ENCODE measurements at places on chromosomes 3 and 15.

DNA sequence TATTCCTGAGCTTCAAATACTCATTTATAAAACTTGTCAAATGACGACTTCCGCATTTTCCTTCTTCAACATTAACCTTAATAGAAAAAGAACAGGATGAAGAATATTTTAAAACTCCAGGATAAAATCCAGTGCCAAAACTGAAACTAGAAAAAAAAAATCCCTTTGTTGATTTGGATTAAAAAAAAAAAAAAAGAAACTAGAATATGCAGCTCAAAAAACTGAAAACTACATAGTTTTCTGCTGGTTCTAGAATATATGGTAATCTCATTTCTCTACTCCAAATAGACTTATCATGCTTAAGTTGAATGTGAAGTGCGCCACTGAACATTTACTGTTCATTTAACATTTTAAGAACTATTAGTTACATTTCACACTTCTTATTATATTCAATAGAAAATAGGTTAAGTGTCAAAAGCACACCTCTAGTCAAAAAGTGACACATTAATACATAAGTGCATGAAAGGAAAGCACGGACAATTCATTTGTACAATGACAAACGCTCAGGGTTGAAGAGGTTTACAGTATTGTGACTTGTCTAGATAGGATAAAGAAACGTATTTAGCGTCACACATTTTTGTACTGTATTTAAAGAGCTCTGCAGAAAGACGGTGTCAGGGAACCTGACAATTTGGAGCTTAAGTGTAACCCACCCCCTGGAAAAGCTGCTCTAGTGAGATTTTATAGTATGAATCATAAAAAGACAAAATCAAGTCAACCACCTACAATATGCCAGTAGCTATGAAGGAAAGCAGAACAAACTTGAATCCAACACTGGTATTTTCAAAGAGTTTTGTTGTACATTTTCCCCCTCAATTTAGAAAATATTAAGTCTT, 5.8 kb downstream of the TRA2B start:
- DNase-seq = no peak

DNA sequence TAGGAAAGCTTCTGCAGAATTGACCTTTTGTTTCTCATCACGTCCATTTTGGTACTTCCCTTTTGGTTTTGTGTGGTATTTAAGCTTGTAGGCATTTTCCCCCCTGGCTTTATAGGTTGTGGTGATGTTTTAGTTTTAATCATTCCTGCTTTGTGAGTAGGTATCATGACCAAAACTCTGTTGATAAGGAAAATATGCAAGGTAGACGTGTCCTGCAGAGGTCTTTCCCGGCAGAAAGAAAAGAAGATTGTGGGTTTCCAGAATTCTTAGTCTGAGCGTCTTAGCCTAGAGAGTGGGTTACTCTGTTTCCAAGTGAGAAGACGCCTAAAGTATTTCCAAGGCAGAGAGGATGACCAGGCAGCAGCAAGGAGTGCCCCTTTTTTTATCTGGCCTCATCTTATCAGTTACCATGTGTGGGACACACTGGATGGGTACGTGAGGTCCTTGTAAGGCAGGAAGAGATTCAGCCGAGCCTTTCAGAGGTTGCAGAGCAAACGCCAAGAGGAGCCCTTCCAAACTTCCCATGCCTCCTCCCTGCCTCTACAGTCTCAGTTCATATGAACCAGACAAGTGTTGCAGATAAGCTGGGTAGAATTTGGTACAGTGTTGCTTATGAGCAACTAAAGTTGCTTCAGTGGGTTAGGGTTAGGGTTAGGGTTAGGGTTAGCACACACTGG, 58.8 kb downstream of the ARNT2 start:
- no peak for DNase-seq

DNA sequence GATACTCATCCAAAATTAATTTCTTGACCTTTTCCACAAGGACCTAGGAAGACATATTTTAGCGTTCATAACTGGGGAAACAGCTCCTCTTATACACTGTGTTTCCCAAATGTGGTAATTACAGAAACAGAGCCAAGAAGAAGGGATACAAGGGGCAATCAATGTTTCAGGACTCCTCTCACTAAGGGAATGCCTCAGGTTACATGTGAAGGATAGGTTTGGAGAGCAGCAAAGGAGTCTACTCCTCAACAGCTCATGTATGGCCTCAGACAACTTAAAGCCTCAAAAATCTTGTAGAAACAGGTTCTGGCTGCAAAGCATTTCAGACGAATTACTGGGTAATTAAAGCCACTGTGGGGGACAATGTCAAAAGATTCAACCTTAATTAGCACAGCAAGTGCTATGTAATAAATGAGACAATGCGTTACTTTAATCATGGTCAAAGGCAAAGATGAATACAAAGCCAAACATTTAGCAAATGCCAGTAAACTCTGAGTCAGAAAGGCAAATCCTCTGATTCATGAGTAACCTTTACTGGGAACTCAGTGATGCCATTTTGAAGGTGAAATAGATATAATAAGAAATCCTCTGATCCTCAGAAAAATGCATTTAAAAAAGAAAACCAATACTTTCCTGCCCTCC, 1111.2 kb downstream of the TUSC7 start:
- no peak for DNase-seq

GRCh38 chr3:29850641-29851040, 569.8 kb downstream of the RBMS3 start:
- DNase-seq = no peak

DNA sequence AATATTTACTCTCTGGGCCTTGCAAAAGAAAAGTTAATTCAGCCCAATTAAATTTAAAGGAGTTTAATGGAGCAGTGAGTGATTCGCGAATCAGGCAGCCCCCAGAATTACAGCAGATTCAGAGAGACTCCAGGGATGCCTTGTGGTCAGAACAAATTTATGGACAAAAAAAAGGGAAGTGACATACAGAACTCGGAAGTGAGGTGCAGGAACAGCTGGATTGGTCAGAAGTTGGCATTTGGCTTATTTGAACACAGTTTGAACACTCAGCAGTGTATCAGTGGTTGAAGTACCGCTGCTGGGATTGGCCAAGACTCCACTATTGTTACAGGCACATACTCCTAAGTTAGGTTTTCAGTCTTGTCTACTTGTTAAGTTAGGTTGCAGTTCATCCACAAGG, 145.0 kb upstream of the GAP43 start:
- DNase-seq = no peak

DNA sequence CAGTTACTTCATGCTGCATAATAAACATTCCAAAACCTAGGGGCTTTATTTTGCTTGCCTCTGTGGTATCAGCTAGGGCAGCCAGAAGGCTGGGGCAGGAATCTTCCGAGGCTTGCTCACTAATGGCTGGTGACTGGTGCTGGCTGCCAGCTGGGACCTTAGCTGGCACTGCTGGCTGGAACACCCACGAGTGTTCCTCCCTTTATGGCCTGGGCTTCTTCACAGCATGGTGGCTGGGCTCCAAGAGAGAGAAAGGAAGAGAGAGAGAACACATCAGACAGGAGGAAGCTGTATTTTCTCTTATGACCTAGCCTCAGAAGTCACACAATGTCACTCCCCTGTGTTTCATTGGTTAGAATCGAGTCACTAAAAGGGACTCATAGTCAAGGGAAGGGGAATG, 23.9 kb upstream of the CDCP1 start:
- DNase-seq = peak; percentile 33

DNA sequence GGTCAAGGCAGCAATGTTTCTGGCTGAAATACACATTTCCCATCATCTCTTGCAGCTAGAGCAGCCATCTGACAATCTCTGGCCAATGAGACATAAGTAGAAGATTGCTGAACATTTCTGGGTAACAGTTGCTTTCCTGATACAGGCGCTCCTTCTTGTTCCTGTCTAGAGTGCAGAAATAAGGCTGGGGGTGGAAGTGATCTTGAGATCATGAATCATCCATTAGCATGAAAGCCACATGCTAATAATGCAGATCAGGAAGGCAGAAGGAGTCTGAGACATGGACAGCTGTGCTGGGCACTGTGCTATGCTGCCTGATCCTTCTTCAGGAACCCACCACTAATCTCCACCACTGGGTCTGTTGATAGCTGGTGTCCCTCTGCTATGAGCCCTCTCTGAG, 14.8 kb upstream of the TMEM108 start:
- DNase-seq = peak; percentile 6

- peak; percentile 3 for DNase-seq
Observed at GRCh38 chr15:52653431-52653964, 25.7 kb downstream of the ATOSA start.

GRCh38 chr15:83207009-83207659, 489 bp downstream of the HDGFL3 start:
- DNase-seq = peak; percentile 77

DNA sequence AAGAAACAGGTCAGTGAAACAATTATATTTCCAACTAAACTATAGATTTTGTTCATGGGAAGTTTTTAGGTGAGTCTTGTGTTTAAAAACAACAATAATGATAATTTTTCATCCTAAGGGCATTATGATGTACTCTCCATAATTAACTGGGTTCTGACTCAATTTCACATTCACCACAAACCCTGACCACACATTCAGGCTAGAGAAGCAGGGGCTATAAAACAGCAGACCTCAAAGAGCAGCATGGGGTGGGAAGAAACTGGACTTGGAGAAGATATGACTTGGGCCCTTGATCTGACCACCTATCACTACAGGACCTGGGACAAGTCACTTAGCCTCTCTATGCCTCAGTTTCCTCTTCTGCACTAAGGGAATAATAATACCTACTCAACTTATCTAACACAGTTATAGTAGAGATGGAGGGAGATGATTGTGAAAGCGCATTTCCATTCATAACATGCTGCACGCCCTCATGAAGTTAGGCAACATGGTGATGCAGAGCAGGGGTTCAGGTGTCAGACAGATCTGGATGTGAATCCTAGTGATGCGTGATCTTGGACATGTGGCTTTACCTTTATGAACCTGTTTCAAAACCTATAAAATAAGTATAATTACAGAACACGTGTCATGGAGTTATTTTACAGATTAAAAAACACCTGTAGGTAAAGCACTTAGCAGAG, 63.0 kb upstream of the ACP3 start:
- no peak for DNase-seq

Measured in muscle of leg (tissue), 16 donors.